ENCODE measurements at places on chromosomes 7 and 10. TPM values are rescaled to one million over a fixed set of nuclear protein-coding genes. Genes with fewer than 3 reads are reported as not detected.

DNA sequence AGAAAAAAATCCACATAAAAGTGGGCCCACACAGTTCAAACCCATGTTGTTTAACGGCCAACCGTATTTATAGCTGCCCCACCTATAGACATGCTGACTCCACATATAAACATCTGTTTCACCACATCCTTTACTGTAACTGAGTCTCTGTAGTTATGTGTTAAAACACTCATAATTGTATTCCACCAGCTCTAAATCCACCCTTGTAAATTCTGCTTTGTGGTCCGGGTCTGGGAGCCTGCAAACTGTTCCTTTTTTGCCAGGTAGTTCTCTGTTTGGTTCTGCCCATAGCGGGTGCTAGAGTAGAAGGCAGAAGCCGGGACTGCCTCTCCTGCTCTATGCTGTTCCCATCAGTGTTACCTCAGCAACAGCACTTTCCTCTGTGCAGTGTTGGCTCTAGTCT is 20.2 kb upstream of the FHIP2A start:
- H3K4me1 ChIP-seq = peaks cover 22% of the 10 kb centered on the region
- H3K27ac ChIP-seq = no peak overlapping the region
- H3K4me3 ChIP-seq = no peak overlapping the region

GRCh38 chr10:129446183-129446581 is 20.9 kb upstream of the MGMT start:
- no peak overlapping the region for H3K4me3 ChIP-seq
- no peak for DNase-seq
- H3K27me3 ChIP-seq = no peaks in the 10 kb centered on the region
- no peaks in the 10 kb centered on the region for H3K36me3 ChIP-seq

DNA sequence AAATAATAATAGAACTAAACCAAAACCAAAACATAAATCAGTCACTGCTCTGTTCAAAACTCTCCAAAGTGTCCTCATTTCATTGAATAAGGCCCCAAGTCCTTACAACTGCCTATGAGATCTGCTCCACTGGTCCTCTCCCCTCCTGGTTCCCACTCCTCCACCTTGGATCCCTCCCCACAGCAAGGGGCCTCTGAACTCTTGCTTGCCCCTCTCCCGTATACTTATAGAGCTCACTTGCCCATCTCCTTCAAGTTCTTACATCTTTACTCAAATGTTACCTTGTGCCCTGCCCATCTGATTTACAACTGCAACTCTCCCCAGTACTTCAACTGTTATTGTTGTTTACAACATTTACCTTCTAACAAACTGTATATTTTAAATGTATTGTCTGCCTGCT is 819 bp downstream of the POLD2 start:
- H3K27ac ChIP-seq = peak overlapping the region; percentile 83
- peaks cover 15% of the 10 kb centered on the region for H3K4me1 ChIP-seq
- DNase-seq = no peak
- peak overlapping the region; percentile 93 for H3K4me3 ChIP-seq
- no peaks in the 10 kb centered on the region for H3K36me3 ChIP-seq

DNA sequence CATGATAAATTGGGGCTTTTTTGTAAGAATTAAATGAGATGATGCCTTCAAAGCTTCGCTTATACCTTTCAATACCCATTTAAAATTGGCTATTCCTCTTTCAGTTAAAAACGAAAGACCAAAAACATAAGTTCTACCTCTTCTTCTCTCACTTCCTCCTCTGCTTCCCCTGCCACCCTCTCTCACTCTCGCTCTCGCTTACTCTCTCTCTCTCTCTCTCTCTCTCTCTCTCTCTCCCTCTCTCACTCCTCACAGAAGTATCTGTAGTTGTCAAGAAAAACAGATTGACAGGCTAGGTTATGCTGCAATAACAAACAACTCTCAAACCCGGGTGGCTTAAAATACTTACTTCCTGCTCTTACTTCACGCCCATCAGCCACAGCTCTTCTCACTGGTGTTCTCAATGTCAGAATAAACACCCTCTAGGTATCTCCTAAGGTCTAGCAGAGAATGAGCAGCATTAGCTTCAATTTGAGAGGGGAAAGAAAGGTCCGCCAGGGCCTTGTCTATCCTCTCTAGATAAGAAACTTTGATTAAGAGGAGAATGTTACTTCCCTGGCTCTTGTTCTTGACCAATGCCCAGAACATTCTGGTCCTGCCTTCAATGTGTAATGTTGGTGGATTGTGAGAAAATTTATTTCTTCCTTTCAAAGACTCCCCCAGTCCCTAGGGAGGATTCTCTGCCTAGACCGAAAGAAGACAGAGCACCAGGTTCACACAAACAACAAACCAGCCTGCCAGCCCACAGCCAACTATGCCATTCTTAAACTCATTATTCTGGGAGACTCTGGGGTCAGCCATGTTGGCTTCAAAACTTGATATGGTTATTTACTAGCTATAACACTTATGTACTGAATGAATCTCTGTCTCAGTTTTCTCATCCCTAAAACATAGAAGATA is 1028.7 kb downstream of the XPNPEP1 start:
- no peak for DNase-seq
- no peaks in the 10 kb centered on the region for H3K27me3 ChIP-seq
- H3K36me3 ChIP-seq = no peaks in the 10 kb centered on the region
- H3K4me3 ChIP-seq = no peak overlapping the region

GRCh38 chr10:15483215-15484075 is 112.4 kb upstream of the FAM171A1 start:
- H3K4me3 ChIP-seq = no peak overlapping the region
- H3K27ac ChIP-seq = no peak overlapping the region
- no peaks in the 10 kb centered on the region for H3K27me3 ChIP-seq
- H3K36me3 ChIP-seq = no peaks in the 10 kb centered on the region

GRCh38 chr7:155007947-155008346 is 5.0 kb upstream of the PAXIP1 start:
- H3K36me3 ChIP-seq = no peaks in the 10 kb centered on the region
- no peaks in the 10 kb centered on the region for H3K27me3 ChIP-seq
- DNase-seq = no peak
- H3K4me3 ChIP-seq = no peak overlapping the region

DNA sequence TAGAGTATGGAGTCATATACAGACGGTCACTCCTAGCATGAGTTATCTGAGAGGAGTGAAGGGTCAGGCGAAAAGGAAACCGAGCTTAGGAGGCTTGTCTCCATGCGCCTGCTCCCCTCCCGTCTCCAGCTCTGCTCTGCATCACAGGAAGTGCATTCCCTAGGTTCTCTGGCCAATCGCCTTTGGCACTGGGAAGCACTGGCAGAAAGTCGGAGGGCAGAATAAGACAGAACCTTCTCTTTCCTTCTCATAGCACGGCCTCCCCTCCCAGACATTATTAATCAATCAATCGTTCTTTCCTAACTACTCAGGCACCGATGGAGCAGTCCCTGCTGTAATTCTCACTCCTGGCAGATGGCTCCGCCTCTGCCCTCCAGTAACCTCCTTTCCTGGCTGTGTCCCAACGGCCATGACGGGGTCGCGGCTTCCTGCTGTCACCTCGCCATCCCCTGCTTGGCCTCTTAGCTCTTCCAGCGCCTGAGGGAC is 177.1 kb downstream of the FRMD4A start:
- no peaks in the 10 kb centered on the region for H3K4me1 ChIP-seq
- no peak overlapping the region for H3K4me3 ChIP-seq
- H3K27ac ChIP-seq = no peak overlapping the region
- H3K27me3 ChIP-seq = no peaks in the 10 kb centered on the region

DNA sequence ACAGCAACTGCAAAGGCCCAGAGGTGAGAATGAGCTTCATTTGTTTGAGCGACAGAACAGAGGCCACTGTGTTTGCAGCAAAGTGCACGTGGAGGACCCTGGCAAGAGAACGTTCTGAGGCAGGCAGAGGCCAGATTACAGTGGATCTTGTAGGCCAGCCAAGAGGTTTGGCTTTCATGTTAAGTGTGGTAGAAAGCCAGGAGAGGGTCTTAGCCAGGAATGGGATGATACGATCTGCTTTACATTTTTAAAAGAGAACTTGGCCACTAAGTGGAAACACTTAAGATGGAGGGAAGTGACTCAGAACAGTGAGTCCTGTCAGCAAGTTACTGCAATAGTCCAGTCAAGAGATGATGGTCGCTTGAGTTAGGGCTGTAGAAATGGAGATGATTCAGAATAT is 4.6 kb downstream of the CCDC136 start:
- H3K36me3 ChIP-seq = no peaks in the 10 kb centered on the region
- H3K4me3 ChIP-seq = no peak overlapping the region
- no peak overlapping the region for H3K27ac ChIP-seq
- DNase-seq = no peak
- peaks cover 8% of the 10 kb centered on the region for H3K4me1 ChIP-seq
- H3K27me3 ChIP-seq = no peaks in the 10 kb centered on the region

Gene LRRTM3
- total RNA-seq = not detected

Gene RASA4B
- 23.9 TPM for total RNA-seq

Gene AKR1C3
- 0.75 TPM for total RNA-seq

Gene PSD
- total RNA-seq = 3.2 TPM

Gene CHRM2
- total RNA-seq = not detected
